ENCODE measurements at places on chromosomes 3 and 15. TPM values are rescaled to one million over a fixed set of nuclear protein-coding genes. Genes with fewer than 3 reads are reported as not detected.

Gene CPLX3
- polyA plus RNA-seq = not detected

Gene RBPMS2
- 13.8 TPM for polyA plus RNA-seq

Gene C3orf85
- 16.6 TPM for polyA plus RNA-seq

Gene ACOX2
- 37.3 TPM for polyA plus RNA-seq

Gene RASL12
- polyA plus RNA-seq = 6.2 TPM

Gene PLSCR5
- not detected for polyA plus RNA-seq

Gene ZNF660
- polyA plus RNA-seq = 8.1 TPM

Gene WNT5A
- 40.8 TPM for polyA plus RNA-seq

Gene LSM3
- 15.6 TPM for polyA plus RNA-seq

Gene CLDN11
- 205 TPM for polyA plus RNA-seq

Gene TWF2
- 35.9 TPM for polyA plus RNA-seq

Gene TRNT1
- polyA plus RNA-seq = 40.4 TPM

Gene CLSTN2
- polyA plus RNA-seq = 1.7 TPM

Gene TTC21A
- 21.4 TPM for polyA plus RNA-seq

Gene COL8A1
- polyA plus RNA-seq = 1.9 TPM

Gene CFAP161
- not detected for polyA plus RNA-seq

Gene PLSCR2
- polyA plus RNA-seq = 1.4 TPM

Gene SLC2A2
- polyA plus RNA-seq = 11.0 TPM

All from renal pelvis (tissue), 12 donors.